Tibial artery (tissue), 4 donors: ENCODE measurements at places on chromosomes 7 and 10.

DNA sequence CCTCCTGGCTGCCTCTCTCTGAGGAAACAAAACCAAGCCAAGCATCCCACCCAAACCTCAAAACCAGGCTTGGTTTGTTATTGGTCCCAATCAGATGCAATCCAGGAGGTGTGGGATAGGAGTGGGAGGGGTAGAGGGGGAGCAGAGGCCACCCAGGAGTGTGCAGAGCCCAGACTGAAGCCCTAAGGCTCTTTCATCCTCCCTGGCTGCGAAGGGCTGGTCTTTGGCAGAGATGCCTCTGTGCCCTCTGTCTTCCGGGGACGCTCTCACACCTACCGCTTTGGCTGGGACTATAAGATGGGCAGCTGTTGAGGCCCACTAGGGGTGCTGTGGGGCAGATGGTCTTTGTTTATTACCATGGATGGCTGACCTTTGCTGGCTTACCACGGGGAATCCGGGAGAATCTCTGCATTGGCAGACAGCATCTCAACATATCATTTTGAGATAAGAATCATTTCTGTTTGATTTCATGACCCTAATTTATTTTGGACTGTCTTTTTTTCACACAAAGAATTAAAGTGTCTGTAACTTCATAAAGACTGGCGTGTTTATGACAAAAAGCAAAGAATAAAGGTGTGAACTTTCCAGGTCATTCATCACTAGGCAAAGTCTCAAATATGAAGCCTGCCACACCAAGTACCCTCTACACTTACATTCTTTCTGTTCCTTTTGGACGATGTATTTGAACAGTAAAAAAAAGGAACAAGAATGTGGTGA, 6.5 kb upstream of the DENND2A start:
- peak; percentile 20 for DNase-seq

GRCh38 chr7:133165001-133165400, 83.1 kb upstream of the CHCHD3 start:
- no peak for DNase-seq

DNA sequence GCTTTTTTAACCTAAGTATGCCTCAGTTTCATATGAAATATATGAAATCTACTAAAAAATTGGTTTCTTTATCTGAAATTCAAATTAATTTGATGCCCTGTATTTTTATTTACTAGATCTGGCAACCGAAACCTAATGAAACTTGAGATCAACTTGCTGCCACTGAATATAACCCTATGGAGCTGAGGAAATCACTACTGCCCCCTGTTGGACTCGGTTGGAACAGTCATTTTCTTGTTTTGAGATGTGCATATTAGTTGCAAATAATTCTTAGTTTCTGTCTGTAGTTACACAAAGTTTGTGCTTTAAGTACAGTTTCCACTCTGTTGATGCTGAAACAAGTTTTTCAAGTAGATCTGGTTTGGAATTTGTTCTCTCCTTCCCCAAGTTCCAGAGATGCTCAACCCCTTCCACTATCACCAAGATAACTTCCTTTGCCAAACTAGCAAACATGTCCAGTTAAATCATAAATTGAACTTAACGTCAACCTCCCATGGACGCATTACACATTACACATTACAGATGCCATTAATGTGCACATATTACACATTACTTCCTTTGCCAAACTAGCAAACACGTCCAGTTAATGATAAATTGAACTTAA, 22.2 kb upstream of the EXOC4 start:
- no peak for DNase-seq

GRCh38 chr7:94266238-94266644, 128.5 kb upstream of the COL1A2 start:
- DNase-seq: peak; percentile 33

DNA sequence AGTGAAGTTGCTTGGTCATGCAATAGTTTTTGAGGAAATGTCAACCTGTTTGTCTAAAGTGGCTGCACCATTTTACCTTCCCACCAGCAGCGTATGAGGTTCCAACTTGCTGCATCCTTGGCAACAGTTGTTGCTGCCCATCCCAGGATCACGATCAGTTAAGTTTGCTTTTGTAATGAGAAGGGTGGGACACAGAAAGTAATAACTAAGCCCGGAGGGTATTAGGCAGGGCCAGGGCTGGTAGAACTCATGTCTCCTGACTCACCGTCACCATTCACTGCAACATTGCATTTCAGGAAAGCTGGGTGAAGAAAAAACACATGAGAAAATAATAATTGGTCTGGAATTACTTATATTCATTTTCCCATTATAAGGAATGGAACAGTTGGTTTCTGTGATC, 25.4 kb downstream of the CELF2 start:
- DNase-seq: no peak

- DNase-seq: no peak
These were observed 591.4 kb downstream of the PARD3 start for GRCh38 chr10:34223658-34224057.

GRCh38 chr7:126690848-126691751, 561.6 kb downstream of the GRM8 start:
- no peak for DNase-seq

GRCh38 chr10:77282163-77282562, 355.4 kb downstream of the KCNMA1 start:
- no peak for DNase-seq

DNA sequence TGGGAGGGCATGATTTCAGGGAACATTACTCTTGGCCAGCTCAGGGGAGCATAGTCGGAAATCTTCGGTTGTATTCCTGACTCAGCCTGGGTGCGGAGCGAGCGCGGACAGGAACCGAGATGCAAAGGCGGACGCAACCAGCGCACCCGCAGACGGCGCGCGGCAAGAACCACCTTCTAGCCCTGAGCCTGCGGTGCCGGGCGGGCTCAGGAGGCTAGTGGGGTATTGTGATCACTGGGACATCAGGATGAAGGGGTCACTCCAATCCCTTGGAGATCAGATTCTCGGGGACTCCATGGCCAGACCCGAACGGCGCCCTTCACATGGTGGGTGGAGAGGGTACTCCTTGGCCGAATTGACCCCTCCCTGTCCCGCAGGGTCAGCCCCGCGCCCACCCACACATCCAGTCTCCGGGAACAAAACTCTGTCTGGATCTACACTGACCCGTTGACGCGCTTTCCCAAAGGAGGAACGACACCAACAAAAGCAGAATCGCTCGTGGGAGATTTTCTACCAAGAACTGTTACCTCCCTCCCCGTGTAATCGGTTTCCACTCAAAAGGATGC, 730.5 kb downstream of the ZWINT start:
- DNase-seq: no peak

DNA sequence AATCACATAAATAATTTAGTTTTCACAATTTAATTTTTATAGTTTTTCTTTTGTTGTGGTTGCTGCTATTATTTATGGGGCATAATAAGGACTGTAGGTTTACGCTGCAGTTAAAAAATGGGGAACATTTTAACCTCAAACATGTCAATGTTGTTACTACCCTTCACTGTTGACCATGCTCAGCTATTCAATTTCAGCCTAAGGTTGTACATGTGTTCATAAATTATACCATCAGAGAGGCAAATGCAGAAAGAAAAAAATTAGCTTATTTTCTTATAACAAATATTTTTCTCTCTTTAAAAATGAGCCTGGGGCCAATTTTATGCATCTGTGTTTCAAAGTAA, 110.1 kb upstream of the PITRM1 start:
- no peak for DNase-seq

GRCh38 chr10:107611115-107611514, 446.6 kb upstream of the SORCS1 start:
- no peak for DNase-seq

DNA sequence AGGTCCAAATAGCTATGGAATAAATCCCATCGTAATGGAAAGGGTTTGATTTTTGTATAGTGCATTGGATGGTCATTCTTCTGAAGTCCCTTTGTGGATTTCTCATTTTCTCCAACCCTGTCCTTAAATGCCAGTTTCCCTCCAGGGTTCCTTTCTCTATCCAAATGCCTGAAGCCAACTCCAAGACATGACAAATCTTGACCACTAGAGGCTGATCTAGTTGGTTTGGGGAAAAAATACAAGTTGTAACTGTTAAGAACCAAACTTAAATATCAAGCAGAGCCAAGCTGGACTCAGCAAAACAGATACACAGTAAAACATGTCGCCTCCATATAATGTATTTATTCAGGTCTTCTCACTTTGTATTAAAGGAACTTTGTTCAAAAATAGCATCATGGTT, 28.7 kb downstream of the FRMD4A start:
- DNase-seq: no peak

- DNase-seq: no peak
These were observed 32.0 kb downstream of the EXOC6 start for GRCh38 chr10:92880233-92880861.

DNA sequence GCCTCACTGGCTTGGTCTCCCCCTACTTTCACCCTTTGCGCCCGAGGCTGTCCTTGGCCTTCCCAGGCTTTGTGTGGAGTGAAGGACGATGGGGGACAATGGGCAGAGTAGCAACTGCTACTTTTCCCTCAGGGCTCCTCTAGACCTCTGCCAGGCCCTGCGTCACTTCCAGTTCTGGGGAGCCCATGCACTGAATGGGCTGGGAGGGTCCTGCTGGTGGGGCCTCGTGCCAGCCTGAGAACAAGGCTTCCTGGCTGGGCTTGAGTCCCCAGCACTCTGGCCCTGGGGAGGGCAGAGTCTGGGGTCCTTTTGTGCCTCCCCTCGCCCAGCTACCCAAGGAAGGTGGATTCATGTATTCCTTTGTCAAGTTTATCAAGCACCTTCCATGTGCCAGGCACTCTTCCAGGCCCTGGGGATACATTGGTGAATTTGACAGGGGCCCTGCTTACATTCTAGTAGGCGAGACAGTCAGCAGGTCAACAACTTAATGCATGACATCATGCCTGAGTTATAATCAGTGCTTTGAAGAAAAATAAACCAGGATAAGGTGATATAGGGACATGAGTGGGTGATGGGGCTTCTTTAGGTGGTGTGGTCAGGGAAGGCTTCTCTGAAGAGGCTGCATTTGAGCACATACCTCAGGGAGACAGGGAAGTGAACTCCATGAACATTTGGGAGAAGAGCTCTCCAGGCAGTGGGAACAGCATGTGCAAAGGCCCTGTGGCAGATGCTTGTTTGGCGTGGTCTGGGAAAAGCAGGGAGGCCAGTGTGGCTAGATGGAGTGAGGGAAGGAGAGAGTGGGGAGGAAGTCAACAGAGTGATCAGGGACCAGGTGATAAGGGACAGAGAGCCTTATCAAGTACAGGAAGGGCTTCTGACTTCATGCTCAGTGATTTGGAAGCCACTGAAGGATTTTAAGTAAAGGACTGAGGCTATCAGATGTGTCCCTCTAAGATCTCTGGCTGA, 14.1 kb downstream of the ZMIZ1 start:
- DNase-seq: no peak

DNA sequence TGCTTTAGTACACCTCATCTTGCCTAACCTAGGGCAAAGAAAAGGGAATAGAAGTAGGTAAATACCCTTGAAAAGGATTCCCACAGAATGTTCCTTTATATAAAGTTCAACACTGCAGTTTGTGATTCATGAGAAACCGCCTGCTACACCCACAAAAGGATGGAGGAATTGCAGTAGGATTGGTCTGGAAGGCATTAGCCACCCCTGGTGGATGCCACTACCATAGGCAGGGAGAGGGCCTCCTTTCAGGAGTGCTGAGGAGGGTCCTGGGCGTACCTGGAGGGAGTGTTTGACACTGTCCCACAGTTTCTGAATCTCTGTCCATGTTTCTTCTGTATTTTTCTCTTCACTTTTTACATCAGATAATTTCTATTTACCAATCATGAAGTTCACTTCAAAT, 221.8 kb upstream of the TMEM72 start:
- DNase-seq: no peak

DNA sequence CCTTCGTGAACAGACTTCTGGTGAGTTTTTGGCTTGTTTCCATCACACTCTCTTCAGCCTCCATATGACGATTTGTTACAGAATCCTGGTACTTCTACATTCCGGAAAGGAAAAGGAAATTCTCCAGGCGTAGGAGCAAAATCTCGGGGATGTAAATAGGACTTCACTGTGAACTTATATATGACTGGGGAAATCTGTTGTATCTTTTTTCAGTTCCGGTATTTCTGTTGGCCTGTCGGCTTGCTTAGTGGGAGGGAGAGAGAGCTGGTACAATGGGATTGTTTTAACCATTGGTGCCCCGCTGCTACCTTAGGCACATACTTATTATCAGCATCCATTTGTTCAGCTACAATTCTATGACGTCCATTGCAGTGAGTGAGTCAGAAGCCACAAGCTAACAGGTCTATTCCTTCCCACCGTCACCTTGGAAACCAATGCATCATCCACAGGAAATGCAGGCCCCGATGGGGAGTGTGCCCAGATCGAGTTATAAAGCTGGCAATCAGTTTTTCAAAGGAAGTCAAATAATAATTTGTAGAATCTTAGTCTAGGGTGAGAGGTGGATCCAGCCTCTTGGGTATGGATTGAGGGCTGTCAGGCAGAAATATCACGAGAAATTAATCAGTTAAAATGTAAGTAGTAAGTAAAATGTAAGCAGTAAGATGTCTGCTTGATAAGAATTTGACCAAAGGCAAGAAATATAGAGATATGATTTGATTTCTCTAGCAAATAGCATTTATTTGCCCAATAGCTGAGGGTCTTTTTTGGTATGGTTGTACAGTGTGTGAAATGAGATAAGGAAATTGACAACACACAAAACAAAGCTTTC, 92.0 kb upstream of the MKLN1 start:
- DNase-seq: no peak

GRCh38 chr10:86044029-86044428, 322.6 kb downstream of the GRID1 start:
- no peak for DNase-seq

GRCh38 chr10:30454744-30455510, 20.9 kb downstream of the MAP3K8 start:
- DNase-seq: no peak

DNA sequence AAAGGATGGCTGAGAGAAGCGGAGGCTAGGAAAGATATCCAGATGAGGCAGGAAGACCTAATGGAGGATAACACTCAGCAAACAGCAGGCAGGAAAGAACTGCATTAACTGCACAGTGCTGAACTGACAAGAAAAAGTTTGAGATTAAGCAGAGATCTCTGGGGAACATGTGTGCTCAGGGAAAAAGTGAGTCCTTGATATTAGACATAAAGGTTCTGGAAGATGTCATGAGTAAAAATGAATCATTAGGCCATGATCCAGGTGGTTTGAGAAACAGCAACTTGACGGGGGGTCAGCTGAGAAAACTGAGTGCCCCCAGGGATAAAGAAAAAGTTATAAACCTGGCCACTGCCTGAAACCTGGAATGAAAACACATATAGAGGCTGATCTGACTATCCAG, 27.3 kb upstream of the ANK3 start:
- no peak for DNase-seq

DNA sequence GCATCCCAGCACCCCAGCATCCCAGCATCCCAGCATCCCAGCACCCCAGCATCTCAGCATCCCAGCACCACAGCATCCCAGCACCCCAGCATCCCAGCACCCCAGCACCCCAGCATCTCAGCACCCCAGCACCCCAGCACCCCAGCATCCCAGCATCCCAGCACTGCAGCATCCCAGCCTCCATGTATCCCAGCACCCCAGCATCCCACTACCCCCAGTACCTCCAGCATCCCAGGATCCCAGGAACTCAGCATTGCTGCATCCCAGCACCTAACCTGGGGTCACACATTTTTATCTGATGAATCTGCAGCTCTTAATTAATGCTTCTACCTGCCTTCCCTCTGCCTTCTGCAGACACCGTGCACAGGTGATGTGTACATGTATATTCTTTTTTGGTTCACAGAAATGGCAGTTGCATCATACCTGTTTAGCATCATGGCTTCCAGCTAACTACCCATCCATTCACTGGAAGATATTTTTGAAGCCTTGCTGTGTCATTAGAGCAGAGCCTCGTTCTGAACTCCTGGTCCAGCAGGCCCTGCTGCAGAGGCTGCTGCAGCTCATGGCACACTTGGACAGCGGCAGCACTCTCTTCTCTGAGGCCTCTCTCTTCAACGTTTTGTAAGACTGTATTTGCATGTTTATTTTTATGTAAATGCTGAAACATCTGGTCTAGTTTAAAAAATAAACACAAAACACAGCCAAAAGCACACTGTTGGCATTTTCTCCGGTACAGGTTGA, 4.6 kb upstream of the CFAP46 start:
- DNase-seq: no peak
